ENCODE measurements at places on chromosomes 3 and 15. TPM values are rescaled to one million over a fixed set of nuclear protein-coding genes. Genes with fewer than 3 reads are reported as not detected.

DNA sequence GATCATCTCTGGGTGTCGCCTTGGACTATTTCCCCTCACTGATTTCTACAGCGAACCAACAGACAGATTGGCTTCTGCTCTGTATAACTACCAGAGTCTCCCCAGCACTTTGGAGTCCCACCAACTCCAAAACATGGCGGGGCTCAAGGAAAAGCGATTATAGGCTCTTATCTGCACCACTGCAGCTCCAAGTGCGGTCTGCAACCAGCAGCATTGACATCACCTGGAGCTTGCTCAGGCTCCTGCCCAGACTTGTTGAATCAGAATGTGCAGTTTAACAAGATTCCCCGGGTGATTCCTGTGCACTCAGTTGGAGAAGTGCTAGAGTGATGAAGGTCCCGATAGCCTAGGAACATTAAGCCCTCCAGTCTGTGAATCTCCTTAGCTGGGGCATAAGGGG, 9.0 kb downstream of the CCK start:
- DNase-seq = no peak

- DNase-seq = no peak
These were observed 7.5 kb upstream of the TMEM40 start for GRCh38 chr3:12766541-12766940.

GRCh38 chr15:89772932-89773583, 3.1 kb upstream of the MESP2 start:
- DNase-seq = no peak

Gene KLHDC8B
- 54.6 TPM for total RNA-seq
